AG04449 (cell line): ENCODE measurements at places on chromosomes 12 and 14.

- no peak for DNase-seq
Measured at GRCh38 chr14:76987956-76988520, 40.5 kb downstream of the IRF2BPL start.

- no peak for DNase-seq
Measured at GRCh38 chr12:19998961-19999804, 369.2 kb upstream of the PDE3A start.

DNA sequence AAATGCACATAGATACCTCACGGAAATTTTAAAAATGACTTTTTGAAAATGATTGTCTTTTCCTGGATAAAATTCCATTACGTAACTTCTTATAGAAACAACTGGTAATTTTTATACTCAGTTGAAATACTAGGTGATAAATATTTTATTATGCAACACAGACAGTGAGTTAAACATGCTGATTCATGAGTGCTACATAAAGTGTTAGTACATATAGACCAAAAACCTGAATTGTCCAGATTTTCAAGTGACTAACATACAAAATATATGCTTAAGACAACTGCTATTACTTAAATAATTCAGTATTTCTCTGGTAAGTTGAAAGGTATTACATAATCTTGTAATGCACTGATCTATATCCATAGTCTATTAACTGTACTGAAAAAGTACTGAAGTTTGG, 11.9 kb downstream of the PTPRO start:
- no peak for DNase-seq

DNA sequence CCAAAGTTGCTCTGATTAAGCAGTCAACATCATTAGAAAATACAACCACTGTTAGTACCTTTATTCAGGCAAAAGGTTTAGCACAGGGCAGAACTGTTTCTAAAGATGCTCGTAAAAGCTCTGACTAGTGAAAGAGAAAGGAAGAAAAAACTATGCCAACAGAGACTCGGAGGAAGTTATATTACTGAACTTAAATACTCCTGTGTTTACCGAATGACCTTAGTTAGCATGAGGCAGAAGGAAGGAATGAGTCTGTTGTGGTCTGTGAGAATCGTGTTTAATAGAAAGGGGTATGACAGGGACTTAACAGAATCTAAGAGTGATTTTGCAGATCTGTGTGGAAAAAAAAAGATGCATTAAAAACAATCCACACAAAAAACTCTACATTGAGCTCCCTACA, 84.1 kb upstream of the OVCH1 start:
- no peak for DNase-seq

DNA sequence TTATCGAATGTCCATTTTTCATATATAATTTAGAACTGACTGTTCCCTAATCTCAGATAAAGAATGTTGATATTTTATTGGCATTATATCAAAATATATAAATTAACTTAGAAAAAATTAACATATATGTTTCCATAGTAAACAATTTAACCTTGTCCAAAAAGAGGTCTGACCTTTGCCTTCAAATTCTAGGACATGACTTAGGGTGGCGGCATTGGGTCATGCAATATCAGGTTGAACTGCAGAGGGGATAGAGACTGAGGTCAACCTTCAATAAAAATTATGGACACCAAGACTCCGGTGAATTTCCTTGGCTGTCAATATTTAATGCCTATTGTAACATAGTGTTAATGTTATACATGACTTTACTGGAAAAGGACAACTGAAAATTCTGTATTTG, 199.8 kb downstream of the RPL10L start:
- no peak for DNase-seq

DNA sequence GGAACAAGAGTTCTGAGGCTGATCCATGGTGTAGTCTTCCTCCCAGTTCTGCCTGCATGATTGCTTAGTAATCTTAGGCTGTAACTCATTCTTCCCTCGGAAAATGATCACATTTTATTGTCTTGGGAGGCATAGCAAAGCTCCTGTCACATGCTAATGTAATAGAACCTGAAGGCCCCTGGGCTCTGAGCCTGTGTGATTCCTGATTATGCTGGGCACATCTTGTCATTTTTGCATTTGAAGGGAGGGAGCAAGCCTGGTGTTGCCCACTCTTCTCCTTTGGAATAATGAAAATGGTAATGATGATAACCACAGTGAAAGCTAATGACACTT, 215.4 kb downstream of the MSRB3 start:
- no peak for DNase-seq

- DNase-seq = no peak
Measured at GRCh38 chr14:52018252-52018651, 28.9 kb downstream of the RTRAF start.

DNA sequence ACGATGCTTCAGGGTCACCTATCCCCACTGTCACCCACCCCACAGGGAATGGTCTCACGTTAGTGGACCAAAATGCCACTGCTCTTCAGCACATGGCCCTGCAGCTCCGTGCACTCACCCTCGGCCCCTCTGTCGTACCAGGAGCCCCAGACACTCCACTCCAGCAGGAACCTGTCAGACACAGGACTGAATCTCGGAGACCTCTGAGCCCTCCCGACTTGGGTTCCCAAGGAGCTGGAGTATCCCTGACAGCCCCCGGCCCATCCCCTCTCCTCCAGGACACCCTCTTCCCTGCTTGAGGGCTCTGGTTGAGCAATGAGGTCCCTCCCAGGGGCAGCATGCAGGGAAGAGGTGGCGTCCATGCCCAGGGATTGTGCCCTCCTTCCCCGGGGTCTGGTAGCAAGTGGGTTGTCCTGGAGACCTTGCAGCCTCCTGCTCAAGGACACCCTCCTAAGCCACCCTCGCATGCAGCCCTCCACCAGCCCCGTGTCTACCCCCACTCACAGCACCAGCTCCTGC, 20.4 kb upstream of the LRTM2 start:
- no peak for DNase-seq
